Omental fat pad (tissue), 4 donors: ENCODE measurements at places on chromosomes 2 and 18. TPM values are rescaled to one million over a fixed set of nuclear protein-coding genes. Genes with fewer than 3 reads are reported as not detected.

Gene DCDC2C
- not detected for total RNA-seq

Gene IGFBP5
- 491 TPM for total RNA-seq

Gene CYS1
- 0.63 TPM for total RNA-seq

Gene AQP12A
- total RNA-seq: not detected

Gene MREG
- 4.3 TPM for total RNA-seq

Gene ALK
- total RNA-seq: 0.12 TPM

Gene ASIC4
- total RNA-seq: 0.12 TPM

Gene DNAH6
- 0.74 TPM for total RNA-seq

DNA sequence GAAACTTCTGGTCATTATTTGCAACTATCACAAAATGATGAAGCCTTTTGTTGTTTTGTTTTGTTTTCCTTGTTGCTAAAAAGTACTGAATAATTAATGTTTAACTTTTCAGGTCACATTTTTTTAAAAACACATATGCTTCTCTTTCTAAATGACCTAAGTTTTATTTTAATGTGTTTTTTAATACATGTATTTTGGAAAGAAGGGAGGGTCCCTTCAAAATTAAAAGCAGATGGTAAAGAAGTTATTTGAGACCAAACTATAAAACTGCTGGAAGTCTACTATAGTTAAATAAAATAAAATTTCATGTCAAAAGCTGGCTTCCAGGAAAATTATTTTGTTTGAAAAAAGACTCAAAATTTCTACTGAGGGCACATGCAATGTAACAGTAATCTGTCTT, 39.5 kb upstream of the ASNSD1 start:
- DNase-seq: no peak

DNA sequence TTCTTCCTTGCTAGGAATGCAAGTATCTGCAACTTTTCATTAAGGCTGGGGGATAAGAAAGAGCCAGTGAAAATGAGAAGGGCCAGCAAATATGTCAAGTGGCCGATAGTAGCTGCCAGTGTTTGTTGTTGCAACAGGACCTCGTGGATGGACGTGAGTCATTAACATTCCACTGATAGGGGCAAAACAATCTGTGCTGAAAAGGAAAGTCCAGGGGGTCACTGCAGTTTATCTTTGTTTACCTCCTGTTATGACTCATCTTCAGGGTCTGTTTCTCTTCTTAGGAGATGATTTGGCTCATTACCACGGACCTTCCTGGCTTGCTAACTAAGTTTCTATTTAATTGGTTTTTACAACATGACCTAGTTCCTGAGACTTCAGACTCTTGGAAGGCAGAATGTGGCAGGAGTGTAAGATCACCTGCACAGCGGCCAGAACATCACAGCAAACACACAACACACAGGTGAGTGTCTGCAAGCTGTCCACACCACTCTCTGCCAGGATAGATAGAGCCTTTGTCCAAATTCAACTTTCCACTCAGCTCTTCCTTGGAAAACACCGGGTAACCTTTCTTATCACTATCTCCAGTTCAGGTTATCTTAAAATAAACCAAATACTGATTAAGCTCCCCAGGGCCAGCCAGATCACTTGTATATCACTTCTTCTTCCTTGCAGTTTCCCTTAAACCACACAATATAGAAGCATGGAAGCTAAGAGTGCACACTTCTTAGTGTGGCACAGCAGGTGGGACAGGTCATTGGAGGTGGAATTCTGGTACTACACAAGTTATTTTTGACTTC, 157.5 kb upstream of the LMAN1 start:
- peak; percentile 44 for DNase-seq

- DNase-seq: no peak
Observed at GRCh38 chr2:122528061-122528460, 772.6 kb downstream of the TSN start.

GRCh38 chr2:221758076-221758475, 186.0 kb upstream of the EPHA4 start:
- DNase-seq: no peak

DNA sequence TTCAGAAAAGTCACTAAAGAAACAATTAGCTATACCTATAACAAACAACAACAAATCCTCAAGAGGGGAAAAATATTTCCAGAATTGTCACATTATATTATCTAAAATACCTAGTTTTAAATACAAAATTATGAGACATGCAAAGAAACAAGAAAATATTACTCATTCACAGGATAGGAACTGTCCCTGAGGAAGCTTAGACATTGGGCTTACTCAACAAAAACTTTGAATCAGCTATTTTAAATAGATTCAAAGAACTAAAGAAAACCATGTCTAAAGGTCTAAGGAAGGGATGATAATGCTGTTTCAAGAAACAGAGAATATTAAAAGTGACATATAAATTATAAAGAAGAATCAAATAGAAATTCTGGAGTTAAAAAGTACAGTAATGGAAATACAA, 131.9 kb upstream of the ZNF516 start:
- no peak for DNase-seq

GRCh38 chr2:205531072-205531471, 151.2 kb upstream of the NRP2 start:
- no peak for DNase-seq

DNA sequence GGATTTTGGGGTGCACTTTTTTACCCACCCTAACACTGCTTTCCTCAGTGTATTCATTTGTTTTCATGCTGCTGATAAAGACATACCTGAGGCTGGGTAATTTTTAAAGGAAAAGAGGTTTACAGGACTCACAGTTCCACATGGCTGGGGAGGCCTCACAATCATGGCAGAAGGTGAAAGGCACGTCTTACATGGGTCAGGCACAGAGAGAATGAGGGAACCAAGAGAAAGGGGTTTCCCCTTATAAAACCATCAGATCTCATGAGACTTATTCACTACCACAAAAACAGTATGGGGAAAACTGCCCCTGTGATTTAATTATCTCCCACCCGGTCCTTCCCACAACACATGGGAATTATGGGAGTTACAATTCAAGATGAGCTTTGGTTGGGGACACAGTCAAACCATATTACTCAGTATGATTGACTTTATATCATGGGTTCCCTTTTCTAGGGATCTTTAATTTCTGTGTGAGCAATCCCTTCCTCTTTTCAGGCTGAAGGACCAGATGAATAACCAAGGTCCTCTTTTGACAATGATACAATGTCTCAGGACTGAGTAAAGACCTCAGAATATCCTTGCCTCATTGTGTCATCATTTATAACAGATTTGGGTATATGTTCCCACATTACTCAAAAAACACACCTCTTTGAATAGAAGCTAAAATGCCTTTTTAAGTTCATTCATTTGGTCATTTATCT, 100.1 kb upstream of the TRIB2 start:
- DNase-seq: no peak

DNA sequence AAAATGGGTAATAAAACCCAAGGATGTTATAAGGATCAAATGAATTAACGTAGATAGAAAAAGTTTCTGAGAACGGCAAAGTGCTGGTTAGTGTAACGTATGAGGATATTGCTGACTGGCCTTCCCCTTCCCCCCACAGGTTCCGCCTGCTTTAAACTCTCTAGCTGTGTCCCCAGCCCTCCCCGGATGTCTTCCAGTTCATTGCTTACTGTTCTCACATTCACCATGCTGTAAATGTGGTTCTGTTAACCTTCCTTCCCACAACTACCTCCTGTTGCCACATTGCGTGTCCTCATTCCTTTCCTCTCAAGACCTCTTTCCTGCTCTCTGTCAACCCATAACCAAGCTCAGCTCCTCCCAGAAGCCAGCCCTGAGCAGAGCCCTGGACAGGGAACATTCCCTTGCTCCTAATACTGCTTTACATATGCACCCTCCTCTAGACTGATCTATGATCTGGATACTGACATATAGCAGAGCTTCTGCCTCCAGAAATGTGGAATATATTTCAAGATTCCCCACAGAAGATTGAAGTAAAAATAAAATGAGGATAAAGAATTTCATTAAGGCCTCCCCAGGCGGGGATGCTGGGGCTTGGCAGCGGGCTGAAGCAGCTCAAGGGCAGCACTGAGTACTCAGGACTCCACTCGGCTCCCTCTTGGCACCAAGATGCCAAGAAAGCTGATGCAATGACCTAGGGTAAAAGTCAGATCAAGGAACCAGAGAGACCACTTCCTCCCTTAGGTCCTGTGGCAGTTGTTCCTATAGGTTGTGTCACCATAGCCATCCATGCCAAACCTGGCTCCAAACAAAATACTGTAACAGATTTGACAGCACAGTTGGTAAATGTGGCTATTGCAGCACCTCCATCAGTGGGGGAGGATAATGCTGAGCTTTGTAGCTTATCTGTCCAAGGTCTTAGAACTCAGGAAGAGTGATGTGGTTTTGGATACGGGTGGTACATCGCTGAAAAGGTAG, 136.4 kb upstream of the PIK3C3 start:
- no peak for DNase-seq

DNA sequence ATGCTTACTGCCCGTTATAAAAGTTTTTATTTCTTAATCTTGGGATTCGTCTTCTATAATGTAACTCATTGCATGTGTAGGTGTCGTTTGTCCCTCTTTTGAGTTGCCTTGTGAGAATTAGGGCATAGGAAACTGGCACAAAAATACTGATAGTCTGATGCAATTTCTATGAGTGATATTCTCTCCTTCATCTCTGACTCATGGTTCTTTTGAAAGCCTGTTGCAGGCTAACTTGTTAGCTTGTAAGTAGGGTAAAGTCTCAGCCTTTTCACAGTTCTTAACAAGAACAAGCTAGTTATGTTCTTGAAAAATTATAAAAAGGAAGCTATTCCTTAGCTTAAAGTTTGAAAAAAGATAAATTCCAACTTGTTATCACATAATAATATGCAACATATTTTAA, 1085.4 kb upstream of the NRXN1 start:
- DNase-seq: no peak
